ENCODE measurements at places on chromosomes 6 and 20.

GRCh38 chr6:72739368-72739779 lies 117.5 kb downstream of the KCNQ5 start:
- DNase-seq, result no peak

DNA sequence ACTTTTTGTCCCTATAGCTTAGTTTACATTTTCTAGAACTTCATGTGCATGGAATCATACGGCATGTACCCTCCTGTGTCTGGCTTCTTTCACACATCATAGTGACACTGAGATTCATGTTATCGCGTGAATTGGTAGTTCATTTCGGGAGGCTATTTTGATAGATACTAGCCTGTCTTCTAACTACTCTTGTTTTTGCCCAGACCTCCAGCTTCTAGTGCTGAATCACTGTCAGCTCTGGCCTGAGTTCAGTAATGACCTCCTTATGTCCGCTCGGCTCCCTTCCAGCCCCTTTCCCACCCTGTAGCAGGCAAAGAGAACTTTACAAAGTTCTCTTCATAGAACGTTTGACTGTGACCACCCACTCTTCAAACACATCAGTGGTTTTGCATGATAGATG lies 14.1 kb downstream of the MYBL2 start:
- DNase-seq, result no peak

GRCh38 chr20:36117638-36118037 lies 36.9 kb upstream of the EPB41L1 start:
- no peak for DNase-seq

GRCh38 chr6:34288581-34288980 lies 39.8 kb upstream of the SMIM29 start:
- no peak for DNase-seq

DNA sequence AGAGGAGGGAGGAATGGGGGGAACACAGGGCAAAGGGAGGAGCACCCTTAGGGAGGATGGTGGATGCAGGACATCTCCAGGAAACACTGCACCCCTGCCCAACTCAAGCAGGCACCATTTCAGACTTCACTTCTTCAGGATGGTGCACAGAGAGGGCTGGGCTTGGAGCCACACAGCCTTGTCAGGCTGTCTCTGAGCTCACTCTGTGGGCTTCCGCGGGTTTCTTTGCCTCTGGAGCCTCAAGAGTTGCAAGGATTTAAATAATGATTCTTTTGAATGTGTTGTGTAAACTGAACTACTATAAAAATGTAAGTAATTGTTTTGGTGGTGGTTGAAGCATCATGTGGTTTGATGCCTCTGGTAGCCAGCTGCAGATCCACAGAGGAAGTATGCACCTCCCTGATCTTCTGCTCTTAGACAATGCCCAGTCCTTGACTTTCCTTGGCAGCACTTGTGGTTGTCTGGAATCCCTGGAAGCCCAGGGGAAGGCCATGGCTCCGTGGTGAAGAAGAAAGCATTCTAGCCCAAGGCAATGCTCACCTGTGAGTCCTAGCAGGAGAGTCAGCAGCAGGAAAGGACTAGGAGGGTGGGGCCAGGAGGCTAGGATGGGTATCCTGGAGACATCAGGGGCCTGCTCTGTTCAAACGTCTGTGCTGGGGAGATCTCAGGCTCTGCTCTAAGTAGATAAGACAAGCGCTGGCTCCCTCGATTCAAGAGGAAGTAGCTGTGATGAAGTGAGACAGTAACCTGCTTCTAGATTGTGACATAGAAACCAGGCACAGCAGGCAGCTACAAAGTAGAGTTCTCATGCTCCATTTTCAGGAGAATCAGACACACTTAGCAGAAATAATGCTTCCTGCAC lies 50.2 kb upstream of the SIRPG start:
- no peak for DNase-seq

- DNase-seq, result no peak
These were observed 81.2 kb downstream of the THBS2 start for GRCh38 chr6:169172456-169172855.

- no peak for DNase-seq
These were observed 920 bp upstream of the WTAP start for GRCh38 chr6:159726255-159726917.

DNA sequence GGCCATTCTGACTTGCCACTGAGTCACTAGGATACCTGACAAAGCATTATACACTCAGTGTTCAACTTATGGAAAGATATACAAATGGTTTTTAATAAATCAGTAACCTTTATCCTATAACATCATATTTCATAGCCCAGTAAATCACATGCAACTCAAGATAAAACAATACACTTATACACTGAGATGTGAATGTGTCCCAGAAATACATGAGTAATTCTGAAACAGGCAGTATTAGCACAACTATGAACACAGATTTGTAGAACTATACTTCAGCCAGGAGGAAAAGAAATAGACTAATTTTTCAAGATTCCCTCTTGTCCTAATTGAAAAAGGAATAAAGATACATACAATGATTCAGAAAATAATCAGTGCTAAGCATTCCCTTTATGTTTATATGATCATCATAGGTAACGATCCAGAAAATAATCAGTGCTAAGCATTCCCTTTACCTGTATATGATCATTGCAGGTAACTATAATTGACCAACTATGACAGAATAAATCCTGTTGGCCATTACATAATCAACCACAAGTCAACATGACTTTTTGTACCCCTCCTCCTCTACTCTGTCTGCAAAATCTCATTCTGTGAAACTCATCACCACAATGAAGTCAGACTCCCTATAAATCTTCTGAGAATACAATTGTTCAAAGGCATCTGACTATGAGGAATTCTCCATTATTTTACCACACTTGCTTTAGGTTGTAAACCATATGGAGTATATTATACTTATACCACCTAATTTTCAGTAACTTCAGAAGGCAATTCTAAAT lies 30.3 kb downstream of the HACE1 start:
- no peak for DNase-seq

DNA sequence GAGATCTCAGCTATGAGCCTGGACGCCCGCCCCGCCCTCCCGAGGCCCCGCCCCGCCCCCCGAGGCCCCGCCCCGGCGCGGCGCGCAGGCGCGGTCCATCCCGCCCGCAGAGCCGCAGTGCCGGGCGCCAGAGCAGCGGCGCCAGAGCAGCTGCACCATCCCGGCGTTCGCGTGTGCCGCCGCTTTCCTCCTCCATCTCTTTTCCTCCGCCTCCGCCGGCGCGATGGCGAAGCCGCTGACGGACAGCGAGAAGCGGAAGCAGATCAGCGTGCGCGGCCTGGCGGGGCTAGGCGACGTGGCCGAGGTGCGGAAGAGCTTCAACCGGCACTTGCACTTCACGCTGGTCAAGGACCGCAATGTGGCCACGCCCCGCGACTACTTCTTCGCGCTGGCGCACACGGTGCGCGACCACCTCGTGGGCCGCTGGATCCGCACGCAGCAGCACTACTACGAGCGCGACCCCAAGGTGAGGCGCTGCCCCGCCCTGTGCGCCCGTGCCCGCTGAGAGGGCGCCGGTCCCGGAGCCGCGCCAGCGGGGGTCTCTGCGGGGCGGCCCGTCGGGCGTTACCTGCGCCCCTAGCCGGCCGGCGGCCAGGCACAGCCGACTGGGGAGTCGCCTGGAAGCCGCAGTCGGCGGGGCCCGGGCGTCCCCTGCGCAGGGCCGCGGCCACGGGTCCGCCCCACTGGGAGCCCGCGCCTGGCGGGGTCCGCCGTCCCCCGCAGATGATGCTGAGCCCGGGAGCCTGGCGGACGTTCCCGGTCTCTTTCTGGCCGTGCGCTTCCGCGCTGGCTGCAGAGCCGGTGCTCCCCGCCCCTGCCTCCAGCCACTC lies at the start of gene PYGB:
TSS of gene PYGB (plus strand) at position 130 of the 830 bp plus-strand sequence. CDS start at position 224, 94 bp downstream.
- peak; percentile 76 for DNase-seq

GRCh38 chr6:52612336-52613054 lies 35.6 kb upstream of the TRAM2 start:
- no peak for DNase-seq

GRCh38 chr6:150765067-150765764 lies 100.3 kb upstream of the MTHFD1L start:
- no peak for DNase-seq

DNA sequence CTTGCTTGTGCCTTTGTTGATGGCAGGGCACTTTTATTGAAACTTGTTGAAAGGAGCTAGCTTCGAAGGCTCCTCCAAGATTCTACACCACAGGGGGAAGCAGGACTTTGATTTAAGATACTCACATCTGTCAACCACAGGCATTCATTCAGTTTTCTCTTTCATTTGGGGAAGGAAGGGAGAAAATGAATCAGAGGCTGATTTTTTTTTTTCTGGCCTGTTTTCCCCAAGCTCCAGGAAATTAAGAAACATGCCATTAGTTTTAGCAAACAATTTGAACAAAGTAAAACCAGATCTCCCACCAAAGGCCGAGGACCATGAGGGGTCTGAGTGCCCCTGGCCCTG lies 8.7 kb upstream of the APCDD1L start:
- DNase-seq, result no peak

GRCh38 chr20:49344975-49345374 lies 67.1 kb upstream of the ZNFX1 start:
- DNase-seq, result peak; percentile 90

DNA sequence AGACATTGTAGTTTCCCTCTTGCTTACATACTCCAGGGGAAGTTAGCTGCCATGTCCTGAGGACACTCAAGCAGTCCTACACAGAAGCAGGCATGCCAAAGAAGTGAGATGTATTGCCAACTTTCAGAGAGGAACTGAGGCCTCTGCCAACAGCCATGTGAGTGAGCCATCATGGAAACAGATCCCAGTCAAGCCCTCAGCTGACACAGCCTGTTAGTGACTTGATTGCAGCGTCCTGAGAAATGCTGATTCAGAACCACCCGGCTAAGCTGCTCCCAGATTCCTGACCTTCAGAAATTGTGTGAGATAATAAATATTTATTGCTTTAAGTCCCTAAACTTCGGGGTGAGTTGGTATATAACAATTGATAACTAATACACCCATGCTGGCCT lies 38.1 kb downstream of the GSTA2 start:
- DNase-seq, result no peak

DNA sequence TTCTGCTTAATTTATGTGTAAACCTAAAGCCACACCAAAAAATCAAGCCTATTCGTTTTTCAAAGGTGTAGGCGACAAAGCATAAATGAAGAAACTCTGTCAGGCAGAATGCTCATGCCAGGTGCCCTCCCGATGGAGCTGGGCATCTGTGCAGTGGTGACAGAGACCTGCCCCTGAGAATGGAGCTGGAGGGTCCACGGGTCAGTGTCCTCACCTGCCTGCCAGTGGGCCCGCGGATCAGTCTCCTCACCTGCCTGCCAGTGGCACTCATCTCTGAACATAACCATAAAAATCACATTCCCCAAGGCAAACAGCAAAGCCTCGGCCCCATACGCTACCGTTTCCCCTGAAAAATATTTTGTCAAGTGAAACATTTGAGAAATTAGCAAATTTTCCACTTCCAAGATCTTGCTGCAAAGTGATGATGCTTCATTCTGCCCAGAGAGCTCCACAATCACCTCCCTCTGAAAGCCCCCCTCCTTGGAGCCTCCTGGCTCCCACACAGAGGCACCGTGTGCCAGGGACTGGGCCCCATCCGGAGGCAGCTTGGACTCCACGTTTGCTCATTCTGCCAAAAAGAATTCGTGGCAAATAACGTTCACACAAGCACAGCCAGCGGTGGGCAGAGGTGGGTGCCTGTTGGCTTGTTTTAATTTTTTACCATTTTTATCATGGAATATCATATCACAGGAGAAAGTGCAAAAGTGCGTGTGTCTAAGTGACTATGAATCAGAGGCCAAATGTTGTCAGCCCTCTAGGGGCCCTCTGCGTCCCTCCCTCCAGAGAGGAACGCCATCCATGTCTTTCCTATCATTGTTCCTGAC lies 88.8 kb downstream of the YTHDF1 start:
- DNase-seq, result no peak

DNA sequence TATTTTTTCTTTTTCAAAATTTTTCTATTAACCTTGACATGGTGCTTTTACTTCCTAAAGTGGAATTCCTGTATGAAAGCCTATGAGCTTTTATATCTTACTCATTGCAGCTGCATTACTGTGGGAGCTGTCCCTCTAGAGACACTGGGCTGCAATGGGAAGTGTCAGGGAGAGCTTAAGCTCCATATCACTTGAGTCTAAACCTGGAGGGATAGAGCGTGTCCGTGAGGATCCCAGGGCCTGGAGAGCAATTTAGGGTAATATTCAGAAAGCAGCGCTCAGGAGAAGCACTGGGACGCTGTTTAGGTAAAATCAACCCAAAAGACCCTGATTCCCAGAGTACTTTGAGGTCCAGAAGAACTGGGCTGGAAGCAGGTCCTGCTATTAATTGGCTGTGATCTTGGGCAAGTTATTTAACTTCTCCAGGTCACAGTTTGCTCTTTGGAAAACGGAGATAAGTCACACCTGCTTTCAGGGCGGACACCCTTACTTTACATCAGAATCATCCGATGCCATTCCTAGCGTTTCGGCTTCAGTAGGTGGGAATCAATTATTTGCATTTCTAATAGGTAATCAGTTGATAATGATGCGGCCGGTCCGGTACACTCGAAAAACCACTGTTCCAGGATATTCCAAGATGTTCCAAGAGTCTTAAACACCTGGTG lies 628 bp upstream of the ERGIC3 start:
- DNase-seq, result no peak

Data from ACHN (cell line).